ENCODE measurements at places on chromosomes 1 and 21.

- no peak for DNase-seq
Measured at GRCh38 chr1:51901151-51901550, 22.6 kb upstream of the NRDC start.

- no peak for DNase-seq
Measured at GRCh38 chr1:25794325-25794724, 5.7 kb upstream of the SELENON start.

DNA sequence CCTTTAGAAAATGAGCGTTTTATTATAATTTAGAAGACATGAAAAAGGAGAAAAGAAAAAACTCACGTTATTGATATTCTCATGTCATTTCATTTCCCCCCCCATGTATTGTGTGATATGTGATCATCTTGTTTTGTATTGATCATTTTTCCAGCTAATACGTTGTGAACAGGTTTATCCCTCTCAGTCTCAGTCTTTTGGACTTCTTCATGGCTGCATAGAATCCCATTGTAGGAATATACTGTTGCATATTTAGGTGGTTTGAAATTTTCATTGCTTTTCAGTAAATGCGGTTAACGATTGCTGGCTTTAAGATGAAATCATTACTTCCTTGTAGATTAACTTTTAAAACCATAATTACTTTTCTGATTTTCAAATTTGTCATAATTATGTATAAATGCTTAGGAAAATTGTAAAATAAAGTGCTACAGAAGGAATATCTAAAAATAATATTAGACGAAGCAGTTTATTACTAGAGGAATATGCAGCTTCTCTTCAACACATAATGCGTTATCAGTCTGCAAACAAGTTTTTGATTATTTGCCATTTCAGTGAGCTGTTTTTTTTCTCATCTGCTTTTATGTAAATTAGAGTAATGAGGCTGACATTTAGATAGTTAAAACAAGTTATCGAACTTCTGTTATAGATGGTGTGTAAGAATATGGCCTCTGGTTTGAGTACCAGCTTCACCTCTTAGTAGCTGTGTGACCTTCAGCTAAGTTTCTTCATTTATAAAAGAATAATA lies 1.8 kb downstream of the SON start:
- no peak for DNase-seq

DNA sequence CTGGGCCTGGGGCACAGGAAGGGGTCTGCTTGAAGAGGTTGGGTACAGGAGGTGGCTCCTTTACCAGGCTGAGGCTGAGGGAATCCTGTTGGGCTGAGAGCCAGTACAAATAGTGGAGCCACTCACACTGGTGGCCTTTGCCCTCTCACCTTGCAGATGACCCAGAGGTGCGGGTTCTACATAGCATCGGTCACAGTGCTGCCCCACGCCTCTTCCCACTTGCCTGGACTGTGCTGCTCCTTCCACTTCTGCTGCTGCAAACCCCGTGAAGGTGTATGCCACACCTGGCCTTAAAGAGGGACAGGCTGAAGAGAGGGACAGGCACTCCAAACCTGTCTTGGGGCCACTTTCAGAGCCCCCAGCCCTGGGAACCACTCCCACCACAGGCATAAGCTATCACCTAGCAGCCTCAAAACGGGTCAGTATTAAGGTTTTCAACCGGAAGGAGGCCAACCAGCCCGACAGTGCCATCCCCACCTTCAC lies 1.8 kb upstream of the SLC50A1 start:
- no peak for DNase-seq

- no peak for DNase-seq
Measured at GRCh38 chr1:239053279-239053678, 333.1 kb upstream of the CHRM3 start.

DNA sequence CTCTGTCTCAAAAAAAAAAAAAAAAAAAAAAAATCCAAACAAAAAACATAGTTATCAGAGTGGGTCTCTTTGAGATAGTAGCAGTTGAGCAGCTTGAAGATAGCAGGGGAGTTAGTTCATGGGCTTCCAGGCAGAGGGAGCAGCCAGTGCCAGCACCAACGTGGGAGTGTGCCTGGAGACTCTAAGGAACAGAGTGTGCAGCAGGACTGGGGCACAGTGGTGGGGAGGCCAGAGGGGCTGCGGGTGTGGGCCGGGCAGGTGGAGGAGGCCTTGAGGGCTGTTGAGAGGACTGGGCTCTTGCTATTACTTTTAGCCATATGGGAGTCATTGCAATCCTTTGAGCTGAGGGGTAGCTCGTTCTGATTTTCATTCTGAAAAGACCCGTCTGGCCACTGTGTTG lies 63.8 kb downstream of the RYR2 start:
- no peak for DNase-seq

DNA sequence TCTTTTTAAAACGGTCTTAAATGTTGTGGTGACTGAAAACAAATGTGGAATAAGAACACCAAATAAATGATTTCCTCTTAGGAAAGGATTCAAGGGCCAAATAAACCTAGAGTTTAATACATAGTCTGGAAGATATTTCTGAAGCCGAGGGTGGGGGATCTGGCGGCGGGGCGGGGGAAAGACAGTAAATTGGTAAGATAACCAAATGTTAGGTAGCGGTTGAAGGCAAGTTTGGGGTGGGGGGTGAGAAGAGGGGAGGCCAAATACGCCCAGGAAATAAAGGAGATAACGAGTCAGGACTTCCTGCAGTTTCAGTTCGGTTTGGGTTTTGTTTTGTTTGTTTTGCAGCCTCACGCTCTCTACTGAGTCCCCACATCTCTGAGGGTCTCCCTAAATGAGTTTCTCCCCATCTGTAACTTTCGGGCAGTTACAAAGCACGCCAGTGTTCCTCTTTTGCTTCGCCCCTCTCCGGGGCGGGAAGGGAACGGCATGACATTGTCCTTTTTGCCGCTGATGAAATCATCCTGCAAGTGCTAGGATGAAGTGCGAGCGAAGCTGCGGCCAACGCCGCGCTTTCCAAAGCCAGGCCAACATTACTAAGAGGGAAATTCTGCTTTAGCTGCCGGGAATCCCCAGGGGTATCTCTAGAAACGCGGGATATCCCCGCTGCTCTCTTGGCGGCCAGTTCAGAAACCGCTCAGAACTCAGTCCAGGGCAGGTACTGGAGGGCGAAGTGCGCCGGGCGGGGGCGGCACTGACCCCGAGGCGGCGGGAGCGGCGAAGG lies 844 bp downstream of the NIBAN1 start:
- no peak for DNase-seq

DNA sequence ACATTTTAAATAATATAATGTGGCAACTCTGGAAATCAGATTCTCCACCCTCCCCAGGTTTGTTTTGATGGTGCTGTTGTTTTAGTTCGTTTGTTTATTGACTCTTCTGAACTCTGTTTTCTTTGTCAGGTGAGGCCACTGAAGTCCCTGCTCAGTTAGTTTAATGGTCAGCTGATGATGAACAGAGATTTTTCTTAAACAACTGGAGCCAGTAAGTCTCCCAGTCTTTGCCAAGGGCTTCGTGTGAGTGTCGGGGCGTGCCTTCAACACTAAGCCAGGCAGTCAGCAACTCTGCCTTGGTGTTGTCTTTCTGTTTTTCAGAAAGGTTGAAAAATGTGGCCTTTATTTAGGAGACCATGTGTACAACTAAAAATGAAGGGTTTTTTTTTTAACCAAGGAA lies 58.9 kb downstream of the TEX35 start:
- no peak for DNase-seq

DNA sequence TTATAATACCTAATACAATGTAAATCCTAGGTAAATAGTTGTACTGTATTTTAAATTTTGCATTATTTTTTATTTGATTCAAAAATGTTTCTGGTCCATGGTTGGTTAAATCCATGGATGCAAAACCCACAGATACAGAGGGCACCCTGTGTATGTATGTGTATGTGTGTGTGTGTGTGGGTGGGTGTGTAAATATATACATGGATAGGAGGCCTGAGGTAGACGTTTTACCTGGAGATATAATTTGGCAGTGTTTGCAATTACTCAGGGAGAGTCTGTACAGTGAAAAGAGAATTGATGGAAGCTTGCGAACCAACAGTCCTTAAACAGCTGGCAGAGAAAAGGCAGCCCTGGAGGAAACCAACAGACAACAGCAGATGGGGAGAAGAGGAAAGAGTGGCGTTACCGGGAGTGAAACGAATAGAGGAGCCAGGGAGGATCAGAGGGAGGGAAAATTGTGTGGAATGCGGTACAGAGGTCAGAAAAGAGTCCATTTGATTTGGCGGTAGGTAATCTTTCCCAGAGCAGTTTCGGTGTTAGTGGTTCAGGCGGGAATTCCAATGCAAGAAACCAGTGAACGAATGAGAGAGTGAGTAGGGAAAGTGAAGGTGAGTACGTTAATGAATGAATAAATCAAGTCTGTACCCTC lies 47.9 kb upstream of the NBL1 start:
- no peak for DNase-seq

DNA sequence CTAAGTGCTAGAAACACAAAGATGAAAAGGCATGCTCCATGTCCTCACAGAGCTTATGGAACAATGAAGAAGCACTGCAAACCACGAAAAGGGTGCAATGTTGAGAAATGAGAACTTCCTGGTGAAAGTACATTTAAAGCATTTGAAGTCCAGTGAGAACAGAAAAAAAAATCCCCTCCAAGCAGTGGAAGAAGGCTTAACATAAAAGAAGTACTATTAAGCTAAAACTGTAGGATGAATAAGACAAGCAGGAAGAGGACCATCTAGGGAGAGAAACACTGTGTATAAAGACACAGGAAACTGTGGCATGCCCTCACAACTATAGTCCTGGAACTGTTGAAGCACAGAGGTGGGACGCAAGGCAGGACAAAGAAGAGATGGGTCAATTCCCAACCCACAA lies 10.0 kb downstream of the TP53BP2 start:
- no peak for DNase-seq

DNA sequence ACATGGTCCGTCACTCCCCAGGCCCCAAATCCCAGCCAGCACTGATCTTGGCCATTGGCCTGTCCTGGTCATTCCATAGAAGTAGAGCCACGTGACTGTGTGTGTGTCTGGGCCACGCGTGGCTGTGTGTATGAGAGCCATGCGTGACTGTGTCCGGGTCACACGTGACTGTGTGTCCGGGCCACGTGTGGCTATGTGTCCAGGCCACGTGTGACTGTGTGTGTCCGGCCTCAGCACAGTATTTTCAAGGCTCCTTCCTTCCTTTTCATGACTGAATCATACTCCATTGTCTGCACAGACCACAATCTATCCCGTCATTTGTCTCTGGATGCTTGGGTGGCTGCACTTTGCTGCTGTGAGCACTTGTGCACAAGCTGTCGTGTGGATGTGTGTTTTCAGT lies 67.4 kb downstream of the SKI start:
- no peak for DNase-seq

Data from naive thymus-derived CD4-positive, alpha-beta T cell (primary cell).